Stimulated activated CD4-positive, alpha-beta T cell treated with anti-CD3 and anti-CD28 coated beads, Interleukin-1b, Interleukin-23, amount 100 ng/mL, for 4 hours (primary cell): ENCODE measurements at places on chromosomes 6 and 20.
A peak's percentile ranks its signal among the peaks of the same experiment; 100 is the strongest.

- no peak for DNase-seq
Observed at GRCh38 chr6:112936504-112936903, 589.4 kb downstream of the RFPL4B start.

- DNase-seq: no peak
Observed at GRCh38 chr6:154306696-154307095, 49.9 kb downstream of the IPCEF1 start.

- DNase-seq: no peak
Observed at GRCh38 chr6:151498327-151498726, 4.5 kb downstream of the CCDC170 start.

GRCh38 chr6:83185096-83185495 is 8.0 kb downstream of the PGM3 start:
- no peak for DNase-seq

DNA sequence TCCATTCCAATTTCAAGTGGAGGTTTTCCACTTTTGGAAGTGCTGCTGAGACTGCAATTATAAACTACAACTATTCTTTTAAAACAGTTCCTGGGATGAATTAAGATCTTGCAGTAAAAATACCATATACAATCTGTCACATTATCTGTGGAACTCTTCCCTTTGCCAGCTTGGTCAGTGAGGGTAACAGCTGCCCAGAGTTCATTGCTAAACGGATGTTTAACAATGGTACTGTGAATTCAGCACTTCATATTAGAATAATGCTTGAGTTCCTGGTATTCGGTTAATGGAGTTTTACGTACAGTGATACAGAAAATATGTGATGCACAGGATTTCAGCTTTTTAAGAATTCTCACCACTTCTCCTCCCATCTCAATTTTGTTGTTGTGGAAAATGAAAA is 51.5 kb downstream of the KCNS1 start:
- DNase-seq: no peak

DNA sequence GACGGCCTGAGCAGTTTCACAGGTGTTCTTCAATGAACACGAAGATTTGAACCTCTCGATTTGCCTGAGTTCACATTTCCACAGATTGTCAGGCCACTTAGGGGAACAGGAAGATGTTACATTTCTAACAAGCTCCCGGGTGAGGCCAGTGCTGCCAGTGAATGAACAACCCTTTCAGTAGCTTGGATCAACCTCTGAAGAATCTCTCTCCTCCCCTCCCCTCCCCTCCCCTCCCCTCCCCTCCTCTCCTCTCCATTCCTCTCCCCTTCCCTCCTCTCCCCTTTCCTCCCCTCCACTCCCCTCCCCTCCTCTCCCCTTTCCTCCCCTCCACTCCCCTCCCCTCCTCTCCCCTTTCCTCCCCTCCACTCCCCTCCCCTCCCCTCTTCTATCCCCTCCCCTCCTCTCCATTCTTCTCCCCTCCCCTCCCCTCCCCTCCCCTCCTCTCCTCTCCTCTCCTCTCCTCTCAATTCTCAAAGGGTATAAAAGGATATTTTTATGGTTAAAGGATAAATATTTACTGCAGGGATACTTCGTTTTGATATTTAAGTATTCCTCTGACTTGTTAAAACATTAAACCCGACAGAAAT is 114.1 kb upstream of the INSM1 start:
- no peak for DNase-seq

DNA sequence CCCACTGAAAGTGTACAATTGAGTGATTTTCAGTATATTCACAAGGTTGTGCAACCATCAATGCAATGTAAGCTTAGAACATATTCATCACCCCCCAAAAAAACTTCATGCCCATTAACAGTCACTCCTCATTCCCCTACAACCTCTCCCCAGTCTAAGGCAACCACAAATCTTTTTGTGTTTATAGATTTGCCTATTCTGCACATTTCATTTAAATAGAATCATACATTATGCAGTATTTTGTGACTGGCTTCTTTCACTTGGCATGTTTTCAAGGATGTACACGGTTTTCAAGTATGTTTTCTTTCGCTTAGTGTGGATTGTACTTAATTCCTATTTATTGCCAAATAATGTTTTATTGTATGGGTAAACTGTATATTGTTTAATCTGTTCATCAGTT is 329.3 kb upstream of the RNF24 start:
- DNase-seq: no peak

- peak; percentile 79 for DNase-seq
Observed at GRCh38 chr6:108835218-108835850, 12.9 kb upstream of the ARMC2 start.

DNA sequence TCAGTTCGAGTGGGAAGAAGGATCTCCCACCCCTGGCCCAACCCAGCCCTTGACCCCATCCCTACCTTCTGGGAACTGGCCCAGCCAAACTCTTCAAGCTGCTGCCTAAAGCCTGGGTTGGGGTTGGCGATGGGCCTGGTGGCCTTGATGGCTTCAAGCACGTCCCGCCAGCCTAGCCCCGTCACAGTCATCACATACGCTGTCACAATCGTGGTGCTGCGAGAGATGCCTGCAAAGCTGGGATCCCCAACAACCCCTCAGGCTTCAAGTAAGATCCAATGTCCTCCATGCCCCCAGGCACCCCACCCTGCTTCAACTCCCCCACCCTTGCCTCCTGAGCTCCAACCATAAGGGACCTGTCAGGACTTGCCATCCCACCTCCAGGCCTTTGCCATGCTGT is 7.8 kb downstream of the DUSP15 start:
- DNase-seq: no peak

- DNase-seq: no peak
Observed at GRCh38 chr6:16787128-16787682, 25.9 kb upstream of the ATXN1 start.

- DNase-seq: no peak
Observed at GRCh38 chr20:3014179-3014578, 29.2 kb upstream of the GNRH2 start.

DNA sequence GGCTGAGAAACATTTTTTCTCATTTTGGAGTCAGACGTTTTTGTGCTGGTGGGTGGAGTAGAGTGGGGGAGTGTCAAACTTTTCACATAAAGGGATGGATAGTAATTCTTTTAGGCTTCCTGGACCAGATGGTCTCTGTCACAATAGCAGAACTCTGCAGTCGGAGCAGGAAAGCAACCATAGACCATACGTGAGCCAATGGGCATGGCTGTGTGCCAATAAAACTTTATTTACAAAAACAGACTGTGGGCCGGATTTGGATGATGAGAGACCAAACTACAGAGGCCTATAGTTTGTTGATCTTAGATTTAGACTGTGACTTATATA is 70.8 kb upstream of the SLC22A23 start:
- no peak for DNase-seq

DNA sequence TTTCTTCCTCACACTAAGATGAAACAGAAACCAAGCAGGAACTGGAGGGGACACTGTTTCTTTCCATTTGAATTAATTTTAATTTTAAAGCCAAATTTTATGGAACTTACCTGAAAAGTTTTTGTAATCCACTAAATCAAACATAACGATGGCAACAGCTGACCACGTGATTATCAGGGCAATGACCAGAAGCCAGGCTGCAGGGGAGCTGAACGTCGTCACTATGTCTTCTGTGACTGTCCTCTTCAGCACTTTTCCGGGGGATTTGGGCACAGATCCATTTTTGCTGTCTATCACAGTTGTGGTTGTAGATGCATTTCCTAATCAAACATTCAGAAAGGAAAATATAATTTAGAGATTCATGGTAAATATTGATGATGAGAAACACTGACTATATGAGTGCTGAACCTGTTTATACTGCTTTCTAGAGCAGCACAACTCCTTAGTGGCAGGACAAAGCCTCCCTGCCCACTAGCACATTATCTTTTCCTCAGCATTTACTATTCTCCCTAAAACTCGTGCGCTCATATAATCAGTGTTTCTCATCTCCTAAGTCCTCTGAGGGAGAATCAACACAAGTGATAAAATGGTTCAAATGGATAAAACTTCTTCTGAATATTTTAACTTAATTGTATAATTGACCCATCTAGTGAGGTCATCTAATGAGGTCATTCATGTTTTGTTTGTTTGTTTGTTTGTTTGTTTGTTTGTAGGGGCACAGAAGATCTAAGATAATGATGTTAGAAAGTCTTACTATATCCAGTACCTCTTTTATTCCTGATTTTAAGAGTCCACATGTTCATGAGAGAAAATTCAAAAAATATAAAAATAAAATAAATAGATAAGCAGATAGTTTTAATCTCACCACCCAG is 65.7 kb downstream of the TRDN start:
- no peak for DNase-seq

GRCh38 chr6:116326996-116327395 is 43.8 kb upstream of the DSE start:
- DNase-seq: no peak

- no peak for DNase-seq
Observed at GRCh38 chr6:146943664-146944063, 260.6 kb upstream of the STXBP5 start.

DNA sequence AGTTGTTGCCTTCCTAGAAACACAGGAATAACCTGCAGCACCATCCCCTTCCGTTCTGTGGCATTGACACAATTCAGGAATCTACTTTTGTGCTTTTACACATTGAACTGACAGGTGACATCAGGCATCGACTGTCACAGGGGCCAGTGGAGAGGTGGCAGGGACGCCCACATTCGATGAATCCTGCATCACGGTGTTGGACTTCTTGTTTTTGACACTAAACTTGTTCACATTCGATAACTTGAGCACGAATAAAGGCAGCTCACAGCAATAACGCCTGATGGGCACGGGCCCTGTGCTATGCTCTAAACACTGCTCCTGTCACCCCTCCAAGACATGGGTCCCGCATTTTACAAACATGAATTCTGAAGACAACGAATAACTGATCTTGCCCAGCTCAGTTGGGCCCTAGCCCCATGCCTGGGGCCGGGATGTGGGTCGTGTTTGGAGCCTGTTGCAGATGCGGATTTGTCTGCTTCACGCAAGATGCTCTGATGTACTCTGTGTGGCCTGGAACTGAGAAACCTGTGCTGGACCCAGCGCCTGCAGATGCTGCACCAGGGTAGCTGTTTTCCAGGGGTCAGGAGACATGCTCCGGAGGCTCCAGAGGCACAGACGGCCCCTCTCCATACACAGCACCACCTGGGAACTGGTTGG is 75.7 kb downstream of the TTLL2 start:
- no peak for DNase-seq

DNA sequence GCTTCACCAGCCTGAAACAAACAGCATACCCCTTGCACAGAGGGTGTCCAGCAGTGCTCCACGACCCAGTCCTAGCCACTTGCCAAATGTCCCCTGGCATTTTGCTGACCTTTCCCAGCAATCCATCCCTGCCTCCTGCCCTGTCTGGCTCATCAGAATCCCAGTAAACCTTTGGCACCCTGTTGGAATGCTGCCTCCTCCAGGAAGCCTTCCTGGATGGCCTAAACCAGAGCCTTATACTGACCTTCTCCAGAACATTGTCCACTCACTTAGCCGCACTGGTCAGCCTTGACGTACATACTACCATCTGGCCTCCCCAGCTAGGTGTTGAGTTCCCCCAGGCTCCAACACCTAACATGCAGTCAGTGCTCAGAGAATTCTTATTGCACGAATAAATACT is 2.0 kb upstream of the PACSIN1 start:
- DNase-seq: no peak
